ENCODE measurements at places on chromosomes 16 and 17.

DNA sequence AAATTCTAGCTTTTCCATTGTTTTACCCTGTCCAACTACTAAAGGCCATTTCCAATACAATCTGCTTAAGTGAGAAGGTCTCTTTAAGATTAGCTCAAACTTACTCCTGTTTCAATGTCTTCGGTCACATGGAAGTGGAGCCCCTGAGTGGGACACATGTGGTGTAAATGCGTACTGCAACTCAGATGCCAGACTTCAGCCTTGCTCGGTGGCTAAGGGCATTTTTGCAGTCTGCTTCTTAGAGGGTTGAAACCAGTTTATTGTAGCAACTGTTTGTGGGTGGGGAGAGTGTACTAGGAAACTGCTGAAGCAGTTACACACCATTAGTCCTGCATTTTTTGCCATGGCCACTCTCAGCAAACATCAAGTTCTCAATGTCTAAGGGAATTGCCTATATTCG, 140.6 kb downstream of the PARN start:
- no peak for DNase-seq

GRCh38 chr17:75897160-75898019, 639 bp upstream of the TRIM65 start:
- no peak for DNase-seq

GRCh38 chr17:65918500-65918899, 273.4 kb downstream of the CEP112 start:
- DNase-seq: no peak

GRCh38 chr17:10463402-10463801, 6.0 kb downstream of the MYH4 start:
- no peak for DNase-seq

DNA sequence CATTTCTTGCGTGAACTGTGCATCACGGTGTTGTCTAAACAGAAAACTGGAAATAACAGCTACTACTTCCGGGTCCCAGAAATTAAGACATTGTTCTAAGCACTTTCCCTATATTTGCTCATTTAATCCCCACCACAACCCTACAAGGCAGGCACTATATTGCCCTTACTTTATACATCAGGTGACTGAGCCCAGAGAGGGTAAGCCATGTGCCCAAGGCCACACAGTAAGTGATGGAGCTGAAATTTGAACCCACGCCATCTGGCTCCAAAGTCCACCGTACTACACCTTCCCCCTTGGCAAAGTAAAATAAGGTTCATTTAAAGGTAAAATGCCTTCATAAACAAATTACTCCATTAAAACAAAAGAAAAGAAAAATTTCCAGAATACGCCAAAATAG, 33.2 kb downstream of the COTL1 start:
- DNase-seq: no peak

GRCh38 chr17:2532146-2532720, 20.5 kb upstream of the METTL16 start:
- DNase-seq: no peak

- DNase-seq: no peak
Measured at GRCh38 chr17:10177131-10177912, 21.1 kb downstream of the GAS7 start.

- no peak for DNase-seq
Measured at GRCh38 chr17:36000732-36001109, 632 bp downstream of the CCL15 start.
